Activated CD8-positive, alpha-beta memory T cell treated with anti-CD3 and anti-CD28 coated beads, Interleukin-2, amount 50 U/mL, for 48 hours (primary cell): ENCODE measurements at places on chromosomes 2 and 18.

DNA sequence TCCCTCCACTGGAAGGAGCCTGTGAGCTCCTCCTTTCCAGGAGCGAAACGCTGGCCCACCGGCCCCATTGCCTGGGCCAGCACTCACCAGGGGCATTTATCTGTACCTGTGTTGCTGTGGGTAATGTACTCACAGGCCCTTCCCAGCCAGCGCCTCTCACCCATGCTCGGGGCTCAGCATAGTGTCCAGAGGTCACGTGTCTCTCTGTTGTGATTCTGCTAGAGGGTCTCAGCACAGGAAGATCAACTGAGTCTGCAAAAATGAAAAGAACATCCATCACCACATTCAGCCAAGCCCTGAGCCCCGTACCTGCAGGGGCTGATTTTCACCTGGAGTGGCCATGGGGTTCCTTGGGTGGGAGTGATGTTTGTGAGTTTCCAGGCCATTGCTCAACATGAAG lies 103.1 kb upstream of the TPO start:
- no peak for DNase-seq

DNA sequence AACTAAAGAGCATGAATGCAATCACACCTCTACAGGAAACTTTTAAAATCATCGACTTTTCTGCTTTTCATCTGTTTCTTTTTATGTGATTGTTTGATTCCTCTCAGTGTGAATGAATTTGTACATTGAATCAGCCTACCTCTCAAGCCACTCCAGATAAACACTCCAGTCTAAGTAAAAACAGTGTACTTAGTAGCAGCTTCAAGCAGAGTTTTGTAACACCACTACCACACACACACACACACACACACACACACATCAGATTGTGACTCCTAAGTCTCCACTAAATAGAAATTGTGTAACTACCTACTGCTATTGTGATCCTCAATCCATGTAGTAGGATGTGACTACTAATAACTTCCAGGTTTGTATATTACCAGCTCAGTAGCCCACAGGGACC lies 65.3 kb upstream of the EPB41L5 start:
- DNase-seq: no peak

- DNase-seq: no peak
Observed at GRCh38 chr18:10148189-10148929, 234.5 kb downstream of the VAPA start.

DNA sequence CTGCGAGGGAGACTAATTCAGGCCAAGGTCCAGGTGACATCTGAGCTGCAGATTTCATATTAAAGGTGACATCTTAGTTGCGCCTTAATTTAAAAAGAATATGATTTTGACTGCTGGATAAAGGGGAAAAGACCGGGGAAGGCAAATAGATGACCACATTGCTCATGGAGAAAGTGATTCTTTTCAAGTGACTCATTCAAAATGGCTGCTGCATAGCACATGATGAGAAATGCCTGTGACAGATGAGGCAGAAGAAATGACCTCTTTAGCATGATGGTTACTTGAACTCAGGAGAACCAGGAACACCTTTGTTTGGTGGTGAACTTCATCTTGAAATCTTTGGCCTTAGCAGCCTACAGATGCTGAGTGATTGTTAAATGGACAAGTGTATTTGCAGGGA lies 385.8 kb upstream of the TRIB2 start:
- DNase-seq: no peak

DNA sequence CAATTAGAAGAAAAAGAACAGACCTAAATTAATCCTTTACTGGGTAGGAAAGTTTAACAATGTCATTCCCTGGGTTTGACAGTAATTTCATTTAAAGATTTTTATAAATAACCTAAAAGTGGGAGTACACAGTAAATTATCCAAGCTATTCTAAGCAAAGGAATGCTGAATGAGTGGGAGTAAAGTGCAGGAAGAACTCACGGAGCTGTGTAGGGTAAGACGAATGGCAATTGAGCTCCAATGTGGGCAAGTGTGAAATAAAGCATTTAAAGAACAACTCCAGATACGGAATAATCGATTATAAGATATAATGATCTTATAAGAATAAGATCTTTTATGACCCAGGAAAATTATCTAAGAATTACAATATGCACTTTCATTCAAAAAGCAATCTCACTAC lies 93.2 kb downstream of the LRRTM4 start:
- no peak for DNase-seq

DNA sequence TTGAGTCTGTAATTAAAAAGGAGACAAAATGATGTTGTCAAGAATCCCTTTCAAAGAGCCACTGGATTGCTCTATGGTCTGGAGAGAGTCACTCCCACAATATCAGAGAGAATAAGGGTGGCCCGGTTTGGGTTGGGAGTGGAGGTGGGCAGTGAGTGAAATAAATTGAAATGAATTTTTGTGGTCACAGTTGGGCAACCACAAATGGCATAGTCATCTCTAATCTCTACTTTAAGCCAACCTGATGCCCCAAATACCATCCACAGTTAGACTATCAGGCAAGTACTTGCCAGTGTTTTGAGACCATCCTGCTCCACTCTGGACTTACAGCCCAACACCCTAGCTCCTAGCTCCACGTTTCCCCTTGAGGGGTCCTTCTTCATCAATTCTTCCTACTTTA lies 559.7 kb downstream of the BCL11A start:
- DNase-seq: no peak

GRCh38 chr18:58097121-58097906 lies 53.3 kb downstream of the NEDD4L start:
- no peak for DNase-seq

GRCh38 chr2:45567288-45567963 lies 43.6 kb downstream of the SRBD1 start:
- no peak for DNase-seq

GRCh38 chr2:165699946-165700345 lies 94.1 kb downstream of the GALNT3 start:
- no peak for DNase-seq

DNA sequence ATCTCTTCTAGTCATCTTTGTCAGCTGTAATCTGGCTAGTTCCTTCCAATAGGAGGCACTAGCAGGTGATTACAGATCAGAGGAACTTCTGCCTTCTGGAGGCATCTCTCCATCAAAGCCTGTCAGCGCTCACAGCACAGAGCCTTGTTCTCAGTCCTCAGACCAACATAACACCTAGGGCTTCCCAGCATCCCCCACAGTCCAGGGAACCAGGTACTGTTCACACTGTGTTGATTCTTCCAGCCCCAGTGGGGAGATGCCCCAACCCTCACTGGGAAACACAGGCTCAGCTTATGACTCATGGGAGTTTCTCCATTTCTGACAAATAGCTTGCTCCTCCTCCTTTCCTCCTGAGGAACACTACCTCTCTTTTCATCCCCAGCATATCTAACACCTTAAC lies 601.7 kb downstream of the CBLN2 start:
- no peak for DNase-seq

GRCh38 chr2:202094426-202094986 lies 21.5 kb downstream of the KIAA2012 start:
- DNase-seq: no peak

GRCh38 chr2:19525313-19525712 lies 166.9 kb upstream of the OSR1 start:
- no peak for DNase-seq

DNA sequence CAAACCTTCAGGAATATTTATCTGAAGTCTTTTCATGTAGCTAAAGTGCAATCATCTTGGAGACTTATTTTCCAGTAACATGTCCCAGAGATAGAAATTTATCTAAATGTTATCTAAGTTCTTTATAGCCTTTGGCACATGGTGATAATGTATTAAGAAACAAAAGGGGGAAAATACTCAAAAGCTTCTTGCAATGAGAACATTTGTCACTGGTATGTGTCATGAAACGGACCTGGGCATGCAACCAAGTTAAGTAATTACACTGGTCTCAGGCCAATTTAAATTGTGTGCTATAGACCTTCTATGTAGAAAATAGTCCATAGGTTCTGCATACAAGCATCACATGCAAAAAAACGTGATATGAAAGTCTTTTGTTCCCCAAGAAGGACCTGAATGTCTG lies 136.2 kb downstream of the SLC8A1 start:
- no peak for DNase-seq

DNA sequence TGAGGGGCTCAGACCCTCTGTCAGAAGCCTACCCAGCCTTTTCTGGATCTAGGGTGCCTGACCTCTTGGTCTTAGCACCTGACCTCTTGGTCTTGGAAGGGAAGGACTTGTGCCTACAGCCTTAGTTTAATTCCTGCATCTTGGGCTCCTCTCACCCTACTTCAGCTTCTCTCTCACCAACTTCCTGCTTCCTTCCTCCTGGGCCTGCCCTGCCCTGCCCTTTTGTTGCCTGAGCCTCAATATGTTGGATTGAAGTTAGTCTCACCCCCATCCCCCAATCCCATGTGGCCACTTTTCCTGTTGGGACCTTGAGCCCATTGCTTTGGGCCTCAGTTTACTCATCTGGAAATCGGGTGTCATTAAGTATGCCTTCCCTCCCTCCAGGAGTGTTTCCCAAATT lies 206.2 kb upstream of the SKOR2 start:
- no peak for DNase-seq

- no peak for DNase-seq
Observed at GRCh38 chr2:237706257-237706656, 78.9 kb downstream of the LRRFIP1 start.

DNA sequence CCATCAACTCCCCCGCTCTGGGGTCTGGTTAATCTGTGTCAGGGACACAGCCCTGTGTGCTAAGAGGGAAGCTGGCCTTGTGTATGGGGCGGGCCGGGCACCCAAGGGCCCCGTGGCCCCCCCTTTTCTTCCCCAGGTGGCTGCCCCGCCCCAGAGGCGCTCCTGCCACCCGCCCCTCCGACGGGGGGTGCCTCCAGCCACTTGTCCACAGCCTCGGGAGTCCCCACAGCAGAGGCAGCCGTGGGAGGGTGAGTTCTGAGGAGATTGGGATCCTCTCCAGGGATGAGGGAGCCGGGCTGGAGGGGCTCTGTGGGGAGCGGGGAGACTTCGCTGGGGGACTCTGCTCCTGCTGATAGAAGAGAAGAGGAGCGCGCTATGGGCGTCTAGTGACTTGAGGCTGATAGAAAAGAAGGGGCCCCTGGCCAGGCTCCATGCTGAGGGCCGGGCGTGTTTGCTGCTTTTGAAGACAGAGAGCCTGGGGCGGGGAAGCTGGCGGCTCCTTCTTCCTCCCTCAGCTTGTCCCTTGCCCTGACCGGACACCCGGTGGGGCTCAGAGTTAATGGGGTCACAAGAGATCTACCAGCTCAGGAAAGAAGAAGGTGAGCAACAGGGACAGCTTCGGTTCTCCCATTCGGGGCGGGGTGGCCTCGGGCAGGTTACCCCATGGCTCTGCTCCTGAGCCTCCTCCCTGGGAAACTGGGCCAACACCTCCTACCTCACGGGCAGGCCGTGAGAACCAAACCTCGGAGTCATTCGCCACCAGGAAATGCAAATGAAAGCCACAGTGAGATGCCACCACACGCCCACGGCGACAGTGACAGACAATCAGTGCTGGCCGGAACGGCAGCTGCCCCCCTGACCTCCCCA lies 89.4 kb upstream of the TAF1B start:
- peak; percentile 84 for DNase-seq

DNA sequence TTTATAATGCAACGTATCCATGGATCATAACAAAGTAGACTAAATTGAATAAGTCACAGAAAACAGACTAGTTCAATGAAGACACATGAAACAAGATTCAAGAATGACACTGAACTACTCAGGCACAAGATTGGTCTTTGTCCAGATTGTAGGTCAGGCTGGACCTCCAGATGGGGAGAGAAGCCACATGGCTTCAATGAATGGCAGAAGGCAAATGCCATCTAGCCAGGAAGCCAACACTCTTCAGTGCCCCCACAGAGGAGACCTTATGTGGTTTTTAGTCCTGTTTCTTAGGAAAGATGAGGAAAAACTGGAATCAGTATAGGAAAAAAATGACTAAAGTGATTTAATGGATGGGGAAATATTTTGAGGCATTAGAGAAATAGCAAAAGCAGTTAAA lies 43.1 kb downstream of the BOD1L2 start:
- DNase-seq: no peak

DNA sequence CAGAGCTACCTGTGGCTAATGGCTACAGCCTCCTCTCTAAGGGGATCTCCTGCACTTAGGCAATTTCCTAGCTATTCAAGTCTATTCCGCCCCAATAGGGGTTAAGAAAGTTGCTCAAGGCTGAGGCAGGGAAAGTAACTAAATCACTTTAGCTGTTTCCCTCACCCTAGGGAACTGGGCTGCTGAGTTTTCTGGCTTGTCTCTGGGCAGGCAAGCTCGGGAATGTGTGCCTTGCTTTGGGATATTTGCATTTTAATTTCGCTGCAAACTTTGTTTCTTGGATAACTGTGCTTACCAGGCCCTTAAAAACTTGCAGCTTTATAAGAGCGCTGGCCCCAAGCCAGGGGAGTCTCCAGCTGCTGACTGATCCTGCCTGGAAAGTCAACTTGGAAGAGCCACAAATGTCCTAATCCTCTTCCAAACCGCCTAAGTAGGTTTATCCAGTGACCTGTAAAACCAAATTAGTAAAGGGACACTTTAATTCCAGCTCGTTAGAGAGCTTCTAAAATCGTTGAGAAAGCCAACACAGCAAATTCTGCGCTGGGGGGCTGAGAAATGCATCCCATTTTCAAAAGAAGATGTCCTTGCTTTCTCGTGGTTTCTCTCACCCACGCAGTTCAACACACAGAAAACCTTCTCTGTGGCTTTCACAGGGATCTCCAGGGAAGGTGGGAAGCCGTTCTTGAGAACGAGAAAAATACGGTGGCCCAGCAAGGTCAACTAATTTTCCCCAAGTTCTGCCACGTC lies 59.5 kb upstream of the SP3 start:
- DNase-seq: no peak

GRCh38 chr2:67806816-67807215 lies 256.0 kb downstream of the C1D start:
- DNase-seq: no peak

DNA sequence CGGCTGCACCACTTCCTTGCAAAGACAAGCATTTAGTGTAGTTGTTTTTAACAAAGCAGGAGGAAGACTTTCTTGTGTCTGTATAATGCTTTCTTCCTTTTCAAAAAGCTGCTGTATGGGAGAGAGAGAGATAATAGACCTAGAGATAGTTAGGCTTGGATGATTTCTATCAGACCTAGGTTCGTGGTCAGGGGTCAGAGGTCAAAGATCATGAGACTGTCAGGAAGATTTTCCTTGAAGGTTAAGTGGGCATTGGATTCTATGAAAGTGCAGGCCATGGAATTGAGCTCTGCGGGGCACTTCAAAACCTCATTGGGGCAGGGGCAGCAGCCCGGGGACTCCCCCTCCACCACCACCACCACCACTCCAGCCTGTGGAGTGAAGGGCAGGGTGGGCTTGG lies 164.6 kb downstream of the CTIF start:
- DNase-seq: no peak

DNA sequence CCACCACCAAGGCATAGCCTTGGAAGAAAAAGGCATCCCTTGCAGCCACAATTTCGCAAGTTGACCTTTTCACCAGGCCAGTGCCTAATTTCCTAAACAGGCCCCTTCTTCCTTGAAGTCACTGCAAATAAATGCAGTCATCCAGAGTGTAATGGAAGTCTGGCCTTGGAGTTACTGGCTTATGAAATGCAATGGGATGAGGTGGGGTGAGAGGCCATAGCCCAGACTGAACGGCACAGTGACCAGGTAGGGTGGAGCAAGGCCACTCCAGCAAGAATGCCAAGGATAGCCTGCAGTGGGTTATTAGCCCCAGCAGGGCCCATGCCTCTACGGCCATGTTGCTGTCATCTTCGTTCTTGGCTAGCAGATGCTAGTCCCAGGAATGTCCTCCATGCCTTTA lies 68.4 kb downstream of the BCL11A start:
- DNase-seq: no peak
